ENCODE measurements at places on chromosomes 16 and 17.

DNA sequence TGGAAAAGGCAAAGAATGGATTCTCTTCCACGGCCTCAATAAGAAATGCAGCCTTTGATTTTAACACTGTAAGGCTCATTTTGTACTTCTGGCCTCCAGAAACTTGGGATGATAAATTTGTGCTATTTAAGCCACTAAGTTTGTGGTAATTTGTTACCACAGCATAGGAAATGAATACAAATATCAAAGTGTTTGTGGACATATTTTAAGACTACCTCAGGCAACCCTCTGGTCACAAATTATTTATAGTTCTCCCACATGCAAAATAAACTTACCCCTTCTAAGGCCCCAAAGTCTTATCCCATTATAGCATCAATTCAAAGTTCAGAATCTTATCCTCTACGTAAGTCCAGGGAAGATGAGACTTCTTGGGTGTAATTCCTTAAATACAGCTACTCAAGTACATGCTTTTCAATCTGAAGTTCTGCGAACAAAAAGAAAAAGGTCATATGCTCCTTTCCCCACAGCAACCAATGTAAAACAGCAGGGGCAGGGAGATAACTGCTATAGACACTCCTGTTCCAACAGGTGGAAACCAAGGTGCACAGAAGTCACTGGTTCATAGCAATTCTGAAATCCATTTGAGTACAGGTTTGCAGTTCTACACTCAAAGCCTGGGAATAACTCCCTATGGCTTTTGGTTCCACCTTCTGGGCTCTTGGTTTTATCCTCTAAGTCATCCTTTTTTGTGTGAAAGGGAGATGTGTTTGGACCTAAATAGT is 5.4 kb upstream of the EFCAB13 start:
- no peak for DNase-seq

GRCh38 chr17:66835476-66835875 is 559 bp downstream of the CACNG5 start:
- DNase-seq, result no peak

- DNase-seq, result no peak
Measured at GRCh38 chr16:69691980-69692911, 34.1 kb downstream of the NQO1 start.

DNA sequence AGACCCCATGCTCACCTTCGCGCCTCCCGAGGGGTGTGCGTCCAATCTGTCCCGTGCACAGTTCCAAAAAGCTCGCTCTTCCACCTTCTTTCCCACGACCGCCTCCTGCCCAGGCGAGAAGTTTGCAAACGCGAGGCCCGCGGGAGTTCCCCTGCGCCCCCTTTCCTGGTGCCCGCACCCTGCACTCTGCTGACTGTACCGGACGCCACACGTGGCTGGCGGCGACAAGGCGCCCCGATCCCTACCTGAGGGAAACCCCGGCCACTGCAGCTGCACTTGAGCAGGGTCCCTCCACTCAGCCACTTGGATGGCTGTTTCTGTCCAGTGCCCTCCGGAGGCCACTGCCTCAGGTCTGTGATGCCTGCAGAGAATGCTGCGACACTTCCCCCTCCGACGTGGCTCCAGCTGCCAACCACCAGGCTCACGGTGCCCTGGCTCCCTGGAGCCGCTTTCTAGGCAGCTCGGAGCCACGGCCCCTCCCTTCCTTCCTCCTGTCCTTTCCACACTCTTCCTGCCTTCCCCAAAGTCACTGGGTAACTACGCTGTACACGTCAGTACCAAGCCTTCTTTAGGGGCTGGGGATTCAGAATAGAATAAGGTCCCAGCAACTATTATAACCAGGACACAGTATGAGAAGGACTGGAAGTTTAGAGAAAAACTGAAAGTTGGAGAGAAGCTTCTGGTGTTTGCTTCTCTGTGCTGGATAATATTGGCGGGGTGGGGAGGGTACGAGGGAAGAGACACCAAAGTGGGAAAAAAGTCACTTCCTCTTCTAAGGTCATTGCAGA is at the start of gene MLKL:
TSS of gene MLKL (minus strand) at position 425 of the 788 bp plus-strand sequence. CDS start 5,105 bp downstream, outside the sequence.
- DNase-seq, result no peak

- DNase-seq, result no peak
Measured at GRCh38 chr17:50372222-50372757, 694 bp downstream of the MRPL27 start.

DNA sequence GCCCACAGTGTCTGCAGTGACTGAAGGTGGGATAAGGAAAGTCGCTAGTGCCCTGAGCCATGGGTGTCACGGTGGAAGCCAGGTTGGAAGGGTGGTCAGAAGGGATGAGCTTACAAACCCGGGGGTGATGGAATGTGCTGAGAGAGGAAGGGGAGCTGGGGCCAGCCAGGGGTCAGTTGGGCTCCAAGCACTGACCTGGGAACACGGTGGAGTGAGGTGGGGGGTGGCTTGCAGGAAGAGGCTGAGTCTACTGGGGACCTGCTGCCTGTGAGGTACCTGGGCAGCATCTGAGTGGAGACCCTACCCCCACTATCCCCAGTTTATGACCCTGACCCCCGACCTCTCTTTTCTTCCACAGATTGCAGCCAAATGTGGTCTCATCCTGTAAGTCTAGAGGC is 3.1 kb downstream of the TMEM92 start:
- no peak for DNase-seq

DNA sequence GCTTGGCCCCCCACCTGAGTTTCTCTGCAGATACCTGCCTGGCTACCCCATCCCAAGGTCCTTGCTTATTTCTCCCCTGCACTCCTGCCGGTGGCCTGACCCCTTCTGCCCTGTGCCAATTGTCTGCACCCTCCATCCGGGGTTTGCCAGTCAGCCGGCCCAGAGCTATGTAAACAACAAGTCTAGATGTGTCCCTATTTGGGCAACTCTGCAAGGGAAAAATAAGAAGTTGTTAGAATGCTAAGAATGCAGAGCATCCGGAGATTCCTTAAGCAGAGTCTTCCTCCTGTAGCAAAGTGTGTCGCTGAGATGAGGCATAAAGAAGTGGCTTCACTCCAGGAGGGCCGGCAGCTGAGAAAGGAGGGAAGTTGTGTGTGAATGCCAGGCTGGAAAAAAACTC is 46.6 kb downstream of the RGS9 start:
- no peak for DNase-seq

DNA sequence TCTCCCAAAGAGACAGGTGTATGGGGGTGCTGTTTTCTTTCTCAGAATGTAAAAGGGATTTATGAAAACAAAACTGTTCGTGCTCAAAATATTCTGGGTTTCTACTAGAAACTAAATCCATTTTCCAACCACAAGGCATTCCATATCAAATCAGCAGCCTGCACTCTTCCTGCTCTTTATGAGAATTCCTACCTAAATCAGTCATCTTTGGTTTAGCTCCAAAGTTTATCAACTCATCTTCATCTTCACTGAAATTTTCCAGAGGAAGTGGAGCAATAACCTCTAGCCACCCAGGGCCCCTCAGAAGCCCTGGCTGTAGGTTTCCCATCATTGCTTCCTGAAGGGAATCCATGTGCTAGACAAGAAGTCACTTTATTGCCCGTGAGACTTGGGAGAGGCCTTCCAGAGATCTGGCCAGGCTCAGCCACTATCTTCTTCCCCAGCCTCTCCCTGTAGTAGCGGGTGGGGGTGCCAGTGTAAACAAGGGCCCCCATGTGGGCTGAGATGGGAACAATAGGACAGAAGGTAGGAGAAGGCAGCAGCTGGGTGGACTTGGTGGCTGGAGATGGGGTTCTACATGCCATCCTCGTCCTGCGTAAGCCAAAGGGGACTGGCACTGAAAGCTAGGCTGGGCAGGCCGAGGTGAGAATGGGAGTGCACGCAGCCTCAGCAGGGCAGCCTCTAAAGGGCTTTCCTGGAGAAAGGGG is 22.0 kb upstream of the ALDH3A1 start:
- no peak for DNase-seq

- no peak for DNase-seq
Measured at GRCh38 chr17:21210411-21211076, 3.4 kb downstream of the TMEM11 start.

GRCh38 chr17:77885678-77886386 is 72.7 kb upstream of the TNRC6C start:
- DNase-seq, result no peak

DNA sequence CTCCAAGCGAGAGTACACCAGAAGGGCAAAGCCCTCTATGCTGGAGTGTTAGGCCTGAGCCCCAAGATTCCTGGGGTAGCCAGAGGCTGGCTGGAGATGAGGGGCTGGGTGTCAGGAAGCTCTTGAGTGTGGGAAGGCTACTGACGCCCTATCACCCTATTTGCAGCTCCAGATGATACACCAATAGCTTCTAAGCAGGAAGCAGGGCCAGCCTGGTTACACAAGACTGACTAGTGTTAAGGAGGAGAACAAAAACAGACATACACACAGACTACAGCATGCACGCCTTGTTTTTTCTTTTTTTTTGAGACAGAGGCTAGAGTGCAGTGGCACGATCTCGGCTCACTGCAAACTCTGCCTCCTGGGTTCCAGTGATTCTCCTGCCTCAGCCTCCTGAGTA is 15.9 kb downstream of the POLR3K start:
- DNase-seq, result no peak
